ENCODE measurements at places on chromosomes 11 and 22. TPM values are rescaled to one million over a fixed set of nuclear protein-coding genes. Genes with fewer than 3 reads are reported as not detected.

DNA sequence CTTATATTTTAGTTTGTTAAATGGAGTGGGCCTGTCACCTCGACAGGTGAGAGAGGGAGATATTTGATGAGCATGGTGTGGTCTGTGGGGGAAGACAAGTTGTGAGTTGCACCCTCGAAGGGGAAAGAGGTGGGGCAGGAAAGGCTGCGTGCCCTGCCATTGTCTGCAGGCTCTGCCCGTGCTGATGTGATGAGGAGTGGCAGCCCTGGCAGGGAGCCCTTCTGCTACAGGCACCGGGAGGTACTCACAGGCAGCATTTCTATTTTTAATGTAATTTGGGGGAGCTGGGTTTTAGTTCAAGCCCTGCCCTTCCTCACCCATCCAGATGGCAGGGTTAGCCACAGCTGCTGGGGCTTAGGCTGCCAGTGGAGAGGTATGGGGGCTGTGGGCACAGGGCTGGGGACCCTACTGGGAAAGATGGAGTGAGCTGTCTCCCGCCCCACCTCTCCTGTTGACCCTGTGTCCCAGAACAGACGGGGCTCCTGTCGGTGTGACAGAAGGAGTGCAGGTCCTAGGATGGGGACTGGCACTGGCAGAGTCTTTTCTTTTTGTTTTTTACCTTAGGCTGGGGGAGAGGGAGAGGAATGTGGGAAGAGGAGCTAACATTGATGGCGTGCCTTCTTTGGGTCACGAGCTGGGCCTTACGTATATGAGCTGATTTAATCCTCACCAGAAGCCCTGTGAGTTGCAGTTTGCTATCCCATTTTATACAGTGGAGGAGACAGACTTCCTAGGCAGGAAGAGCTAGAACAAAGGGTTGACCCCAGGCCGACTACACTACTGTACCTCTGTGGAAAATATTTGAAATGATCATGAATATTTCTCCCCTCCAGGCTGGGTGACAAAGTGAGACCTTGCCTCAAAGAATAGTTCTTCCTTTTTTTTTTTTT is 51.6 kb downstream of the CEP164 start:
- H3K4me1 ChIP-seq = no peaks in the 10 kb centered on the region
- H3K27me3 ChIP-seq = no peaks in the 10 kb centered on the region
- no peak overlapping the region for H3K27ac ChIP-seq
- peaks cover 80% of the 10 kb centered on the region for H3K36me3 ChIP-seq

DNA sequence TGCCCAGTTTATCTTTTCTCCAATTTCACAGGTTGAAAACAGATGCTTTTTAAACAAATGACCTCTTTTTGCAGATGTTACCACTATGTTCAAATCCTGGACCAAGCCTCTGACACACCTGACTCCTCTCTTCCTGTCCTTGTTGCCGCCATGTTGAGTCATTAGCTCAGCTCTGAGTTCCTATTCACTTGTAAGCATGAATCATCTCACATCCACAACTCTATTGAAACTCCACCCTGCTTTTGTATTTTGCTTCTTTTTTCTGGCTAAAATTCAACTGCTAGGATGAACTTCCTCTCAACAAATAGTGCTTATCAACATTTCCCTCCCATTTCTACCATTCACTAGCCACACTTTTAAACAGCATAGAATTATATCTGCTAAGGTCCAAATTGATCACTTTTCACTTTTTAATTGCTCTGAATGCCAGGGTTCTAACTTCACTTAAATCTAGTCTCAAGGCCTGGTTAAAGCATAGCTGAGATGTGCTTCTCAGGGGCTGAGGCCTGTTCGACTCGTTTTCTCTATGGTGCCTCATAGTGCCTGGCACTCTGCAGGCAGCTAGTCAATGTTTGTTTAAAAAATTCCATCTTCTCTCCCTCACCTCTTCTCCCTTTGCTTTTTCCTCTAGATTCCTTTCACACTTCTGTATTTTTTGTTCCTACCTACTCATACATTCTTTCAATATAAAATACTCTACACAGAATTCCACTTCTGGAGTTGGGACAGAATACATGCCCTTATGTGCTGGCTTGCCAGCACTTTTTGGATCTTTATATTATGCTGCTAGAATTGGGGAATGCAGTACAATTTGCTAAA is 3.9 kb downstream of the JOSD1 start:
- no peaks in the 10 kb centered on the region for H3K36me3 ChIP-seq
- H3K4me1 ChIP-seq = peaks cover 56% of the 10 kb centered on the region
- H3K27me3 ChIP-seq = no peaks in the 10 kb centered on the region
- peak overlapping the region; percentile 99 for H3K27ac ChIP-seq
- peak overlapping the region; percentile 1 for H3K4me3 ChIP-seq

DNA sequence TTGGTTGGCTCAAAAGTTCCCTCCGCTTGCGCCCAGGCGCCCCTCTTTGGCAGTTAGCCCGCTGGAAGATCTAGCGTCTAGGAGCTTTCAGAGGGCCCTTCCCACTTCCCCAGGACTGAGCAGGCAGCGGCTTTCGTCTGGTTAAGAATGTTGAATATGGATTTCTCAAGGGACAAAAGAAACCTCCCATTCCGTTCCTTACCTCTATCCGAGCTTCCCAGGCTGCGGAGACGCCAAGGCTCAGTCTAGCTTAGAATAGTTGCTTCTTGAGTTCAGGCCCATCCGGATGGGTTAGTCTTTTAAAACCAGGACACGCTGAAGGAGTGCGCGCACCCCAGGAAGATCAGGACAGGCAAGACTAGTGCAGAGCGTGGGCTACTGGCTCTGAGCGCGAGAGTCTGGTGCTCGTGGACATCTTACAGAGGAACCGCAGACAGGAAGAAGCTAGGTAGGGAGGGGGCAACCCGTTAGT is 1.6 kb downstream of the NELL1 start:
- no peak overlapping the region for H3K4me3 ChIP-seq
- DNase-seq = peak; percentile 45
- H3K27me3 ChIP-seq = peaks cover 91% of the 10 kb centered on the region
- H3K27ac ChIP-seq = no peak overlapping the region
- H3K4me1 ChIP-seq = peaks cover 21% of the 10 kb centered on the region

DNA sequence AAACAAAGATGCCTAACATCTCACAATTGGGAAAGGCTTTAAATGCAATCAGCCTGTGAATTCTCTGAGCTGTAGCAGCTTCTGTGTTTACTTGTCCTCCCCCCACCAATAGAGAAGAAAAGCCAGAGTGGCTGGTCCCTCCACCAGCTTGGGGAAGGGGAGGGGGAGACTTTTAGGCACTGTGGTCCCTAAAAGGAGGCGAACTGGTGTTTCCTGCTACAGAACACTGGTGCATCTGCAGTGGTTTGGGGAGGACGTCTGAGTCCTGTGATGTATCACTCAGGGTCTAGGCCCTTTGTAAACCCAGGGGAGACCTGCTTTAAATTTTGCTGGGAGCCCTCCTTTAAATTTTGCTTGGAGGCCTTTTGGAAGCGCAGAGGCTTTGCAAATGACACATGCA is 16.9 kb downstream of the TNRC6B start:
- H3K36me3 ChIP-seq = no peaks in the 10 kb centered on the region
- DNase-seq = no peak
- peaks cover 99% of the 10 kb centered on the region for H3K4me1 ChIP-seq
- peak overlapping the region; percentile 76 for H3K27ac ChIP-seq
- H3K27me3 ChIP-seq = no peaks in the 10 kb centered on the region

GRCh38 chr11:107438148-107438547 is 19.5 kb downstream of the CWF19L2 start:
- no peak for DNase-seq
- H3K27ac ChIP-seq = no peak overlapping the region
- H3K4me1 ChIP-seq = no peaks in the 10 kb centered on the region

GRCh38 chr11:12822392-12823022 is 148.3 kb downstream of the TEAD1 start:
- H3K27ac ChIP-seq = no peak overlapping the region
- no peak overlapping the region for H3K4me3 ChIP-seq
- no peak for DNase-seq
- H3K36me3 ChIP-seq = no peaks in the 10 kb centered on the region

GRCh38 chr11:60951904-60952741 is at the start of gene SLC15A3:
Gene SLC15A3 (minus strand): TSS chr11:60952176. CDS start chr11:60951551, 625 bp downstream.
- peak within 1 kb of the TSS; percentile 58 for H3K4me3 ChIP-seq
- peak within 1 kb of the TSS; percentile 82 for H3K27ac ChIP-seq
- no peaks in the 10 kb centered on the region for H3K27me3 ChIP-seq
- peaks cover 51% of the 10 kb centered on the region for H3K4me1 ChIP-seq
- DNase-seq = no peak

GRCh38 chr11:88266157-88266556 is 71.4 kb downstream of the CTSC start:
- no peaks in the 10 kb centered on the region for H3K27me3 ChIP-seq
- H3K36me3 ChIP-seq = no peaks in the 10 kb centered on the region
- no peak overlapping the region for H3K27ac ChIP-seq
- no peak for DNase-seq
- no peaks in the 10 kb centered on the region for H3K4me1 ChIP-seq

DNA sequence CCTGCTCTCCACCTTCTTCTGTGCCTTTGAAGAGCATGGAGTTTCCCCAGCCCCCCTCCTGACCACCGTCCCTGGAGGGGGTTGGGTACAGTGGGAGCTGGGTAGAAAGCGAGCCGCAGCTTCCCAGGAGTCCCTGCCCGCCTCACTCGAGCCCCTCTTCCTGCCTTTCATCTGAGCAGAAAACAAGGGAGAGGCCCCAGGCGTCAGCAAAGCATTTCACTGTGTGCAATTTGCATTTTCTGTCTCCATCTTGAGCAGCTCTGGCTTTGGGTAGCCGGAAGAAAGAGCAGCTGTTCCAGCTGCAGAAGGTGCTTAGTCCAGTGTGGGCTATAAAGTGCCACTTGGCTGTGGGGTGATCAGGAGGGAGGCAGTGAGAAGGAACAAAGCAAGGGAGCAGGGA is 229.7 kb downstream of the CEP164 start:
- no peaks in the 10 kb centered on the region for H3K27me3 ChIP-seq
- no peak overlapping the region for H3K4me3 ChIP-seq
- no peak for DNase-seq
- H3K36me3 ChIP-seq = no peaks in the 10 kb centered on the region
- H3K27ac ChIP-seq = no peak overlapping the region

DNA sequence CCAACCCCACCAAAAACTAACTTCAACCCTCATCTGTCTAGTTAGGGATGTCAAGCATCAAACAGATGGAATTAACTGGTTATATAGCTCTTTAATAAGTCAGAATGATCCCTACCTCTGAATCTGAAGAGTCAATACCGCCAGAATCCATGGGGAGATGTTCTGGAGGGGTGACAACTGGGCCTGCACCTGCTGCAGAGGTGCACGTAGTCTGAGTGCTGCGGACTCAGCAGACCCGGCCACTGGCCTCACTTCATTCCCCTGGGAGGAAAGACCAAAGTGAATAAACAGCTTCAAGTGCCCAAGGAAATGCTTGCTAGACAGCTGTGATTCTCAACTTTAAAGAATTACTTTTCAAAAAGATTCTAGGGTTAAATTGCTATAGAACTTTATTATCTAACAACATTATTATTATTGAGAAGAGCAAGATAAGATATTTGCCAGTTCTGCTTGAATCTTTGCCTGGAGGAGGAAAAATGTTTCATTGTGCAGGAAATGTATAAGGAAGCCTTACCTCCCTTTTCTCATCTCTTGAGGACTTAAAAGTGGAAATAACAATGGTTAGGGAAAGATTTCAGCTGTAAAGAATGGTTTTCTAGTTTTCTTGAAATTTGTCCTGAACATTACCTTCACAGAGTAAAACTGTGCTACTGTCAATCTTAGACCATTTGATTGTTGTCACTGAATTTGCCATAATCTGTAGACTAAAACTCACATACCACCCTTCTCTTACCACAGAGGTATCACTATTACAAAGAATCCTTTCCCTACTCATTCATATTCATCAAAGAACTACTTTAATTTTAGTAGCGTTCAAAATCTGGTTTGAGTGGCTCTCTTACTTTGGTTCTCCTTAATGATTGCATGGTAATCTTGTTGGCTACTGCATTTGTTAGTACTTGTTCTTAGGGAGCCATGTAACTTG is 4.2 kb downstream of the XBP1 start:
- H3K4me1 ChIP-seq = peaks cover 50% of the 10 kb centered on the region
- no peaks in the 10 kb centered on the region for H3K27me3 ChIP-seq
- H3K36me3 ChIP-seq = peaks cover 46% of the 10 kb centered on the region
- no peak overlapping the region for H3K4me3 ChIP-seq
- no peak for DNase-seq

DNA sequence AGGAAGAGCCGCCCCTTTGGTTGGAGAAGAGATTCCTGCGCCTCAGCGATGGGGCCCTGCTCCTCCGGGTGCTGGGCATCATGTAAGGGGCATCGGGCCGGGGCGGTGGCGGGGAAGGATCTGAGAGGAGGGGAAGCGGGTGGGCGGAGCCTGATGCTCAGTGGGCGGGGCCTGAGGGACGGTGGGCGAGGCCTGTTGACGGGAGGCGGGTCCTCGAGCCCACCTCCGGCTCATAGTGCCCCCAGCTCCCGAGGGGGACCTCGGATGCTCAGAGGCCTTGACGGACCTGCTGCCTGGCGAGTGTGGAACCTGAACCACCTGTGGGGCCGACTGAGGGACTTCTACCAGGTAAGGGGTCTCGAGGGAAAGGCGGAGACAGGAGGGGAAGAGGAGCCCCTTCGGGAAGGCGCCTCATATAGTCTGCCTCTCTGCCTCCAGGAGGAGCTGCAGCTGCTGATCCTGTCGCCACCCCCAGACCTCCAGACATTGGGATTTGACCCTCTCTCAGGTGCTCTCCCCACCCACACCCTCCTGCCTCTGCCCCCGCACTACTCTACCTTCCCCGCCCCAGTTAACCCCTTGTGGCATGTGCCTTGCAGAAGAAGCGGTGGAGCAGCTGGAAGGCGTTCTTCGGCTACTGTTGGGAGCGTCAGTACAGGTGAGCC is 799 bp downstream of the CCDC88B start:
- no peaks in the 10 kb centered on the region for H3K27me3 ChIP-seq
- H3K36me3 ChIP-seq = no peaks in the 10 kb centered on the region
- peak overlapping the region; percentile 36 for H3K4me3 ChIP-seq

GRCh38 chr11:70028147-70028855 is 49.8 kb upstream of the ANO1 start:
- no peaks in the 10 kb centered on the region for H3K36me3 ChIP-seq
- no peak overlapping the region for H3K27ac ChIP-seq
- H3K4me3 ChIP-seq = no peak overlapping the region
- DNase-seq = no peak

- H3K36me3 ChIP-seq = no peaks in the 10 kb centered on the region
- peaks cover 2% of the 10 kb centered on the region for H3K4me1 ChIP-seq
- H3K27ac ChIP-seq = no peak overlapping the region
These were observed 31.8 kb upstream of the CELSR1 start for GRCh38 chr22:46569055-46569847.

DNA sequence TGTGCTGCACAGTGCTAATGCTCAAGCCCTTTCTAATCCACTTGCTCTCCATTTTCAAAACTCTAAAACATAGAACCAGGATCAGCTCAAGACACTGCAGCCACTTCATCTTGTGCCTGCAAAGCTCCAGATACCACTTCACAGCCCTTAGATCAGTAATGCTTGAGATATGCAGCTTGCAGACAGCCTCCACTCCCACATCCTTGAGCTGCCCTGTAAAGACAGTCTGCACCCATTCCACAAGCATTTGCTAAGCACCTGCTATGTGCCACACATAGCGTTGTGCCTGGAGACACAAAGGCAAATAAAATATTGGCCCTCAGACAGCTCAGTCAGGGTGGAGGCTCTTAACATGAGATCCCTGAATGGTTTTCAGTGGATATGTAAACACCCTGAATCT is 192.5 kb upstream of the SNX19 start:
- no peak for DNase-seq
- H3K27ac ChIP-seq = no peak overlapping the region
- H3K27me3 ChIP-seq = no peaks in the 10 kb centered on the region
- H3K36me3 ChIP-seq = no peaks in the 10 kb centered on the region
- no peaks in the 10 kb centered on the region for H3K4me1 ChIP-seq

Gene KCNJ1
- total RNA-seq = not detected

Gene CCDC73
- total RNA-seq = not detected

Gene PGA3
- not detected for total RNA-seq

Gene DEPDC7
- total RNA-seq = 1.3 TPM

Gene SLC25A45
- total RNA-seq = 5.8 TPM

Gene LDHAL6A
- total RNA-seq = not detected

Gene OR2AG1
- total RNA-seq = not detected

Gene C11orf16
- not detected for total RNA-seq

Gene SEPTIN3
- total RNA-seq = 0.26 TPM

Gene RCN1
- 27.8 TPM for total RNA-seq

All from esophagus muscularis mucosa (tissue), 4 donors.